Mucosa of gallbladder (tissue), 1 donor: ENCODE measurements at places on chromosomes 7 and 10.

- DNase-seq: no peak
Measured at GRCh38 chr7:45267262-45267661, 109.7 kb downstream of the RAMP3 start.

DNA sequence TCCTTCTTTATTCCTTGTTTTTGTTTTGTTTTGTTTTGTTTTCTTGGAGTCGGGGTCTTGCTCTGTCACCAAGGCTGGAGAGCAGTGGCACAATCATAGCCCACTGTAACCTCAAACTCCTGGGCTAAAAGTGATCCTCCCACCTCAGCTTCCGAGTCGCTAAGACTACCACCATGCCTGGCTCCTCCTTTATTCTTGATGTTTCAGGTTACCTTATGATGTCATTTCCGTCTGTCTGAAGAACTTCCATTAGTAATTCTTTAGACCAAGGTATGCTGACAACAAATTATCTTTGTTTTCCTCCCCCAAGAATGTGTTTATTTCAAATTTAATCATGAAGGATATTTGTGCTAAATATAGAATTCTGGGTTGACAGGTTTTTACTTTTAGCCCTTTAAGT, 18.1 kb upstream of the ATAD1 start:
- no peak for DNase-seq

DNA sequence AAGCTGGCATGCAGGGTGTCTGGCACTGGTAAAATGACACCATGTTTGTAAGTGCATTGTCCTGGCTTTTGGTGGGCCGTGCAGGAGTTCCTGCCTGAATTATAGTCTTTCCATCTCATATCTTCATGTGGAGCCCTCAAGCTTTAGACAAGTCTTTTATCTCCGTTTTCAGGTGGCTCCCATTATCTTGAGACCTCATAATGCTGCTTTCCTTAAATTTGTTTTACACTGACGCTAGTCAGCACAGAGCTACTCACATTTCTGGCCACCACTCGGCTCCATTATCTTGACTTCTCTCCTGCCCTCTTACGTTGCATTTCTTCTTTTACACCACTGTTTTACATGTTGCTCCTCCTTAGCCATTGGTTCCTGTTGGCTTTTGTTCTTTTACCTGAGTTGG, 37.2 kb downstream of the LRRC4 start:
- no peak for DNase-seq

DNA sequence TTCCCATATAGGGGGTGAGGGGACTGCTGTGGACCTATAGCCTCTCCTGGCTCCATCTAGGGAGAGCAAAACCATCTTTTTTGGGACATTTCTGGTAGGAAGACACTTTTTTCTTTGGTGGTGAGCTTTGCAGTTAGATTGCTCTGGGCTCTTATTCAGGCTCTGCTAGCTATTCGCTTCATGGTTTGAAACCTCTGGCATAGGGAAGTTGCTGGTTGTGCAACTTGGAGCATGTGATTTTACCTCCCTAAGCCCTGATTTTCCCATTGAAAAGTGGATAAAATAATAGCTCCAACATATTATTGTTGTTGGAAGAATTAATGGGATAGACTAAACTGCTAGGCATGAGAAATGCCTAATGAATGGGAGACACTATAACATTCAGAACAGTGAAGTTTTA, 69.6 kb downstream of the CYP26A1 start:
- no peak for DNase-seq

GRCh38 chr10:117569610-117570390, 27.3 kb downstream of the EMX2 start:
- DNase-seq: no peak

- DNase-seq: no peak
Measured at GRCh38 chr10:127197154-127197432, 702 bp upstream of the INSYN2A start.

- DNase-seq: peak; percentile 35
Measured at GRCh38 chr7:20388084-20388483, 57.4 kb downstream of the ITGB8 start.

GRCh38 chr7:109407756-109408155, 838.1 kb downstream of the DNAJB9 start:
- no peak for DNase-seq
